ENCODE measurements at places on chromosomes 11 and 22.

GRCh38 chr11:127679816-127680545, 679.4 kb upstream of the KIRREL3 start:
- DNase-seq = no peak

DNA sequence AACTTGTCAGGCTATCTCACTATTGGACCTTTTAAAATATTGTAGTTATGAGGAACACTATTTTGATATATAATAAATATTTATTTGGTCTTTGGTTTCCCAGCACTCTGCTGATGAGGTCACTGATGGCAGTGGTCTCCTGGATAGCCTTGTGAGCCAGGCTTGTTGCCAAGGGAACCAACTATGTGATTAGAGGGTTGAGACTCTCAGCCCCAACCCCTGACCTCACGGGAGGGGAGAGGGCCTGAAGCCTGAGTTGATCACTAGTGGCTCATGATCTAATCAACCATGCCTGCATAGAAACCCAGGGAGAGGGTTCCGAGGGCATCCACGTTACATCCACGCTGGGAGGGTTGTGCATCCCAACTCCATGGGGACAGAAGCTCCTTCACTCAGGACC, 10.8 kb downstream of the PANX1 start:
- DNase-seq = no peak

DNA sequence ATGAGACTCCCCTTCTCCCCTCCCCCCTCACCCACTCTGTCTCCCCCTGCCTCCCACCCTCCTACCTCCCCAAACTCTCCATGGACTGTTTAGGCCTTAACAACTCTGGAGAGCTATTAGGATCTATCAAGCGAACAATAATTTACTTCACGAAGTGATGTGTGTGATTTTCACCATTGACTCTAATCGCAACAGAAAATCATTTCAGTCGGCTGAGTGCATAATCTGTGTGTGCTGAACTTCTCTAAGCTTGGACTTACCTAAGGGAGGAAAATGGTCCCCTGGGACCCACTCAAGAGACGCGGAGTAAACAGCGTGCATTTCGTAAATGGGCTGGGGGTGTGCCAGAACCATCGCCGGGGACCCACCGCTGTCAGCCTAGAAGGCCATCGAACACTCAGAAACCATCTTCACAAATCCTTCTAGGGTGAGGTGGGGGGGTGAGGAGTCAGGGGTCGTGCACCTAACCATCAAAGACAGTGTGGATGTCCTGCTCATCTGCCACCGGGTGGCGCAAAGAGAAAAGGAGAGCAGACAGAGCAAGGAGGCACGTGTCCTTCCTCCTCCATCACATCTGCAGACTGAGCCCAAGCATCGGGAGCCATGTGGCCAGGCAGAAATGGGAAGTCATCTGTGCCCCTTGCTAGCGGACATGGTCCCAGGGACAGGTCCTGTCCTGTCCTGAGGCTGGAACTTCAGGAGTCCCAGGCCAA, 62.1 kb upstream of the NUP50 start:
- DNase-seq = peak; percentile 63

GRCh38 chr22:25111579-25112517, 87.8 kb upstream of the CRYBB3 start:
- DNase-seq = no peak

DNA sequence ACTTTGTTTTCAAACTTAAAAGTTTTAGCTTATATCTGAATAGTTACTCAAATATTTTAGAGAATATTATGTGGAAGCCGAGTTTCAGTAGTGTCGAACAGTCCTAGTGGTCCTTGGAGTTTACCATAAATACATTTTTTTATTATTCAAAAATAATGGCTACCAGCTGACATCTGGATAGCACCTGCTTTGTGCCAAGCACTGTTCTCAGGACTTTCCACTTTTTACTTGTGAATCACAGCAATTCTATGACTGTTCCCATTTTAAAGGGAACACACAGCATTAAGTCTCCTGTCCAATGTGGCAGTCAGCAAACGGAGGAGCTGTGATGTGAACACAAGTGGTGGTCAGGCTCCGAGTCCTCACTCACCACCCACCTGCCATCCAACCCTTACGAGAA, 4.0 kb upstream of the SCGB2A1 start:
- DNase-seq = no peak

GRCh38 chr11:9643751-9644150, 20.1 kb upstream of the SWAP70 start:
- DNase-seq = no peak

- no peak for DNase-seq
Observed at GRCh38 chr11:92744929-92745585, 224.4 kb upstream of the MTNR1B start.
